K562 (cell line): ENCODE measurements at places on chromosomes 16 and 17.

GRCh38 chr16:87954826-87955225 is 3.6 kb downstream of the BANP start:
- no peak for DNase-seq

DNA sequence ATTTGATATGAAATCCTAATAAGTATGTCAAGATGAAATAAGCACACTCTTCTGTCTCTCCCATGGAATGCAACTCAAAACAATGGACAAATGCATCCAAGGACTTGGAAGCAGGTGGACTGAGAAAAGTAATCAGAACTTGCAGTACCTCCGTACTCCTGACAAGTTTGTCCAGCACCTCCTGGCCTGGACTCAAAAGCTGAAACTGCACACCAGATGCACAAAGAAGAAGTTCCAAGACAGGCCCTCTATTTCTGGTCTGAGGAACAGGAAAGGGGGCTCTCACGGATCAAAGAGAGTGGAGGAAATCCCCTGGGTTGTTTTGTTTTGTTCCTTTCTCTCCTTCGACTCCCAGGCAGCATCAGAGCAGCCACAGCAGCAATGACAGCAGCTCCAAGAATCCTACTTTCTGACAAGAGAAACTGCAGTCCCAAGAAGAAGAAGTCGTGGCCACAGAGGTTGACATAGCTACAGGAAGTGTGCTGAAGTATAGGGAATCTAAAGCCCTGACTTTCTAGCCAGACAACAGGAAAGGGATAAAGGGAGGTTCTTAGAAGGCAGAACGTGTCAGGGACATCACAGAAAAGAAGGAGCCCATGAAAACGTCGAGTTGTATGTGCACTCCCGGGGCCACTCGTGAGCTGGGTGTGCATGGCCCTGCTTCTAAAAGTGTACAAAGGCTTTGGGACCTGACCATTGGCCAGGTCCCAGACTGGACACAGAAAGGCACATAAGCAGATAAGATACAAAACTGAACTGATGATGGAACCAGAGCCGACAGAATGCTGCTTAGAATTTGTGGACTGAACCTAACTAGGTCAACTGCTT is 29.3 kb downstream of the AKAP10 start:
- peak; percentile 5 for DNase-seq

DNA sequence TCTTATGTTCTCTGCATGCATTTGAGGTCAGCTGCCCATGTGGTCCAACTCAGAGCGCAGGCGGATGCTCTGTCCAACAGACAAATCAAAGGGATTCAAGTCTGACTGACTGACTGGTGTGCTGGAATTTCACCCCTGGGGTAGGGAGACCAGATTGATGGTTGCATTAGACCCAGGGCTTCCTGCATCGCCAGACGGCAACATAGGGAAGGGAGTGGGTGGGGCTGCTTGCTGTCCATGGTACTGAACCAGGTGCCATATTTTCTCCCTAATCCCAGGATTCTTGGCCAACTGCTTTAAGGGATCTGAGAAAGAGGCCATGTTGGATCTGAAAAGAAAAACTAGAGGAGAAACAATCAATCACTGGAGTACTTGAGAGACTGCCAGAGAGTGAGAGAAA is 332.0 kb downstream of the XYLT1 start:
- DNase-seq: peak; percentile 65

DNA sequence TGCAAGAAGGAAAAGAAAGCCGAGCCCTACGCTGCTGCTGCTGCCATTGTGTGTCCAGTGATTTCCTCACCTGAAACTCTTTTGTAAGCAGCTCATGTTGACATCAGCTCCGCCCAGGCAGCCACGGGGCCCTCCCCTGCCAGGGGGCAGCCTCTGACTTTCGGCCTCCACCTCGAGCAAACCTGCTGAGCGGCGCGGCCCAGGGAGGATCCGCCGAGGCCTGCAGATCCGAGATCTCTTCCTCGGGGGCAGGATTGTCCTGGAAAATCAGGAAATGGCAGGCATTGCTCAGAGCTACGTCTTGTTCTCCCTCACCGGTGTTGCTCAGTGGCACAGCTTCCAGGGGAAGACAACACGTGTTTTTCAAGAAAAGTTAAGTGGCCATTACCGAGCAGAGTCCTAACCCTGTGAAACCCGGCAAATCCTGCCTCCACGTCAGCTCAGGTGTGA is 35.6 kb upstream of the ZNF750 start:
- no peak for DNase-seq

GRCh38 chr17:49664706-49665211 is 13.1 kb downstream of the SPOP start:
- DNase-seq: no peak
